ENCODE measurements at places on chromosomes 1 and 21. TPM values are rescaled to one million over a fixed set of nuclear protein-coding genes. Genes with fewer than 3 reads are reported as not detected.

DNA sequence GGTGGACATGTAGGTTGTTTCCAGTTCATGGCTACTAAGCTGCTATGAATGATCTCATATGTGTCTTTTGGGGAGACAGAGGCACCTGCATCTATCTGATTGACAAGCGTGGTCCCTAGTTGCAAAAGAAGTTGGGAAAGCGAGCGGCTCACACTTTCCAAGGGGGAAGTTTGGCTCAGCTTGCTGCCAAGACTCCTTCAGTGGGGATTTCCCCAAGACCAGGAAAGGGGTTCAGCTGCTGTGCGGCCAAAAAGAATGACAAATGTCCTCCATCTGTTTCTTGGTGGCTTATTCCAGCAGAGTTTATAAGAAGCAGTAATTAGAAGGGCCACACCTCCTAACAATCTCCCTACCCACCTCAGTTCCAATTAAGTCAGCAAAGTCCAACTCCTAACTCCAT is 128.5 kb upstream of the GALNT2 start:
- H3K4me1 ChIP-seq = no peaks in the 10 kb centered on the region
- H3K27ac ChIP-seq = no peak overlapping the region
- H3K4me3 ChIP-seq = no peak overlapping the region

GRCh38 chr1:106912131-106912530 is 144.3 kb upstream of the PRMT6 start:
- no peaks in the 10 kb centered on the region for H3K27me3 ChIP-seq
- no peak overlapping the region for H3K27ac ChIP-seq
- H3K4me3 ChIP-seq = no peak overlapping the region
- peak; percentile 15 for DNase-seq
- no peaks in the 10 kb centered on the region for H3K36me3 ChIP-seq

GRCh38 chr1:203056012-203056411 is 29.7 kb downstream of the PPFIA4 start:
- 0 out of 2 replicates have a peak, but pooled peaks cover 14% of the 10 kb centered on the region for H3K27me3 ChIP-seq
- no peaks in the 10 kb centered on the region for H3K36me3 ChIP-seq
- no peaks in the 10 kb centered on the region for H3K4me1 ChIP-seq
- no peak for DNase-seq

The INSRR gene
- total RNA-seq = not detected

DNA sequence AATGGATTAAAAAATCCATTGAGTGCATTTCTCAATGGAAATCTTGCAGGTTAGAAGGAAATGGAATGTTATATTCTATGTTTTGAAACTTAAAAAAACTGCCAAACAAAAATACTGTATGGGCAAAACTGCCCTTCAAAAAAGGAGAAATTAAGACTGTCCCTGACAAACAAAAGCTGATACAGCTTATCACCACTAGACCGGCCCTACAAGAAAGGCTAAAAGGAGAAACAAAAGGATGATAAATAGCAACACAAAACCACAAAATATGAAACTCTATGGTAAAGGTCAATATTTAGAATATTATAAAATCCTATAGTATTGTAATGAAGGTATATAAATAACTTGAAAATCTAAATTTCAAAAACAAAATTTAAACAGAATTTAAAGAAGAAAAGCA is 60.0 kb downstream of the SLC25A24 start:
- H3K27me3 ChIP-seq = no peaks in the 10 kb centered on the region
- no peak overlapping the region for H3K4me3 ChIP-seq
- DNase-seq = no peak
- H3K36me3 ChIP-seq = peaks cover 22% of the 10 kb centered on the region

The BCAR3 gene
- 171 TPM for total RNA-seq

DNA sequence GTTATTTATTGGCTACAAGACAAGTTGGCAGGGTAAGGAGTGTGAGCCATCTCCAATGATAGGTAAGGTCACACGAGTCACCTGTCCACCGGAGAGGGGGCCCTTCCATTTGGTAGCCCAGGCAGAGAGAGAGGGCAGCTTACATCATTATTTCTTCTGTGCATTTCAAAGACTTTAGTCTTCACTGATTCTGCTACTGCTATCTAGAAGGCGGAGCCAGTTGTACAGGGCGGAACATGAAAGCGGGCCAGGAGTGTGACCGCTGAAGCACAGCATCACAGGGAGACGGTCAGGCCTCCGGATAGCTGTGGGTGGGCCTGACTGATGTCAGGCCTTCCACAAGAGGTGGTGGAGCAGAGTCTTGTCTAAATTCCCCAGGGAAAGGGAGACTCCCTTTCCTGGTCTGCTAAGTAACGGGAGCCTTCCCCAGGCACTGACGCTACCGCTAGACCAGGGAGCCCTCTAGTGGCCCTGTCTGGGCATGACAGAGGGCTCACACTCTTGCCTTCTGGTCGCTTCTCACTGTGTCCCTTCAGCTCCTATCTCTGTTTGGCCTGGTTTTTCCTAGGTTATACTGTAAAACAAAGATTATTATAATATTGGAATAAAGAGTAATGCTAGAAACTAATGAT is 36.7 kb downstream of the ZNF695 start:
- no peaks in the 10 kb centered on the region for H3K4me1 ChIP-seq
- no peaks in the 10 kb centered on the region for H3K27me3 ChIP-seq
- no peak overlapping the region for H3K27ac ChIP-seq
- peak; percentile 31 for DNase-seq
- H3K4me3 ChIP-seq = no peak overlapping the region
- H3K36me3 ChIP-seq = peaks cover 62% of the 10 kb centered on the region

The RGS18 gene
- total RNA-seq = not detected

DNA sequence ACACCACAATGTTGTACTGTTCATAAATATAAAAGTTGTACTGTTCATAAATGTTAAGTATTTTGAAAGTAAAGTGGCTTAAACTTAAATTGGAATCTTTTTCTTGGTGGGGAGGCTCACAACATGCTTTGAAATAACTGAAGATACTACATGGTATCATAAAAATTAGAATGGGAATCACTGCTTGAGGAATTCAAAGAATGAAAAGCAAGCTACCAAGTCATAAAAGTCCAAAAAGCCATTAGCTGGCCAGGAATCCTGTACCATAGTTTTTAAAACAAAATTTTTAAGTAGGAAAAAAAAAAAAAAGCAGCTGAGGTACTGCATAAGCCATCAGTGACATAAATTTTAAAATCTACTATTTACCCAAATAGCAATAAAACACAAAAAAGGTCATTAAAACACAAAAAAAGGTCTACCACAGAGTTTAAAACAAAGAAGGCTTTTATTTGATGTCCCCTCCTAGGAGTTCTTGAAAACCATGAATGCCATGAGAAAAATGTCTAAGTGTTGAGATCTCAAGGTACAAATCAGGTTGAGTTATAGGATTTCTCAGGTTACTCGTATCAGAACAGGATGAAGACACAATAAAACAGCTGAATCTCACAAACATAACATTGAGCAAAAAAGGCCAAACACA is 8.6 kb downstream of the ZZZ3 start:
- no peak overlapping the region for H3K27ac ChIP-seq
- H3K4me3 ChIP-seq = no peak overlapping the region
- DNase-seq = no peak
- no peaks in the 10 kb centered on the region for H3K27me3 ChIP-seq
- peaks cover 3% of the 10 kb centered on the region for H3K36me3 ChIP-seq

GRCh38 chr1:205749234-205750137 is 496 bp downstream of the NUCKS1 start:
- peak; percentile 98 for DNase-seq
- H3K4me3 ChIP-seq = peak overlapping the region; percentile 86

- no peak overlapping the region for H3K4me3 ChIP-seq
- H3K36me3 ChIP-seq = no peaks in the 10 kb centered on the region
- H3K4me1 ChIP-seq = peaks cover 12% of the 10 kb centered on the region
- H3K27me3 ChIP-seq = no peaks in the 10 kb centered on the region
Observed at GRCh38 chr21:26679284-26679683, 106.2 kb upstream of the CYYR1 start.

The CHD5 gene
- 2.8 TPM for total RNA-seq

DNA sequence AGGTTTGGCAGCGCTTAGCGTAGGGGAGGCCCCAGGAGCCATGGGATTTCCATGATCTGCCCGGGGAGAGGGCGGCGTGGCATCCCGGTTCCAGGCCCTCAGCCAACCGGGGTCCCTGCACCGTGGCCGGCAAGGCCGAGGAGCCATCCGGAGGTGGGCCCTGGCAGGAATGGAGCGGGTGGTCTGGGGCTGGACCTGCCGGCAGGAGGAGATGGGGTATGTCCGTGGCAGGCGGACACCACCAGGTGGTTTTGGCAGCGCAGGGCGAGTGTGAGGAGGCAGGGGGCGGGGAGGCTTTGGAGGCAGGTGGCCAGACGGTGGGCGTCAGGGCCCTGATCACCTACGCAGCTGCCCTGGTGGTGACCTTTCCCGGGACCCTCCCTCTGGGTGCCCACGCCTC is 10.3 kb downstream of the PRKCZ start:
- H3K36me3 ChIP-seq = peaks cover 36% of the 10 kb centered on the region
- no peaks in the 10 kb centered on the region for H3K4me1 ChIP-seq
- H3K4me3 ChIP-seq = no peak overlapping the region
- no peaks in the 10 kb centered on the region for H3K27me3 ChIP-seq
- H3K27ac ChIP-seq = no peak overlapping the region

The KANK4 gene
- not detected for total RNA-seq

DNA sequence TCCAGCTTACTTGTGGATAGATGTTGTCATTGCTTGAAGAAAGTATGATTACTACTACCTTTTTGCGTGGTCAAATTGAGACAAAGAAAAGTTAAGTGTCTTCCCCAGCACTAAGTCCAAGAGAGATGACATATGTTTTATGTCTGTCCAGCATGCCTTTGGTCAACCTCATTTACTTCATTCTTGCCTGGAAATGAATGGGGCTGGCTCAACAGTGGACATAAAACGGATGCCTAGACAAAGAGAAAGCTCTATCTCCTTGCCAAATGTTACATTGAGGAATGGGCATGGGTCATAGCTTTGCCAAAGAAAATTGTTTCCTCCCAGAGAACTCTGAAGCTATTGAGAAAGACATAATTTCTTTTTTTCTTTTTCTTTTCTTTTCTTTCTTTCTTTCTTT is 82.4 kb upstream of the PLPPR4 start:
- peaks cover 6% of the 10 kb centered on the region for H3K4me1 ChIP-seq
- no peaks in the 10 kb centered on the region for H3K27me3 ChIP-seq
- DNase-seq = no peak
- no peak overlapping the region for H3K27ac ChIP-seq
- no peaks in the 10 kb centered on the region for H3K36me3 ChIP-seq
